ENCODE measurements at places on chromosomes 2 and 18.

DNA sequence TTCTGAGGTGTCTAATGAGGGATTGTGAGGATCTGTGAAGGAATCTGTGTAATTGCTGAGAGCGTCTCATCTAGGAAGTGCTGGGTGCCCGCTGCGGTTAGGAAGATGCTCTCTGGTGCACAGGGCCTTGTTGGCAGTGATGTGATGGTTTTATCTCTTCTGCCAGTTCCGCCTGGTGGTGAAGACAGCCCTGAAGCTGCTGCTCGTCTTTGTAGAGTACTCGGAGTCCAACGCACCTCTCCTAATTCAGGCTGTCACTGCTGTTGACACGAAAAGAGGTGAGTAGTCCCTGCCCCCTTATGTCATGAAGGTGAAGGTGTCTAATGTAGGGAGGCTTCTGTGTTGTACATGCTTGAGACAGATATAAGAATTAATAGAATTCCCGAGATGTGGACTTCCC, 234.2 kb downstream of the TPGS2 start:
- DNase-seq: no peak

GRCh38 chr2:189638301-189639006, 22.8 kb upstream of the ASNSD1 start:
- DNase-seq: no peak

GRCh38 chr2:56376699-56377665, 193.2 kb downstream of the CCDC85A start:
- no peak for DNase-seq

- no peak for DNase-seq
Measured at GRCh38 chr2:73489053-73489452, 103.4 kb downstream of the ALMS1 start.

DNA sequence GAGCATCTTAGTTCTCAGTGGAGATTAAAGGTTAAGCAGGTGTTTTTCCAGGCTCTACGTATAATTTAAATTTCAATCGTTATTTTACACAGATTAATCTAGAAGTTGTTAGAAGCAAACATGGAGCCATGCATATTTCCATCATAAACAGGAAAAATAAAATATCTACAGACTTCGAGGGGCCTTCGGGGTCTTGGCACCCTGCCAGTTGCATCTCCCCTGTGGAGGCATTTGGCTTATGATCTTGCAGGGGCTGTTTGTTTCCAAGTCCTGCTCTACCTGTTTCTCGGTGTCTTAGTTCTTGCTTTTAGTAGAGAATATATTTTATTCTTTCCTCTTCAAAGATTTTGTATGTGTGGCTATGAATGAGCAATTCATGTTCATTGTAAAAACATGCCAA, 67.2 kb upstream of the FAM136A start:
- no peak for DNase-seq

DNA sequence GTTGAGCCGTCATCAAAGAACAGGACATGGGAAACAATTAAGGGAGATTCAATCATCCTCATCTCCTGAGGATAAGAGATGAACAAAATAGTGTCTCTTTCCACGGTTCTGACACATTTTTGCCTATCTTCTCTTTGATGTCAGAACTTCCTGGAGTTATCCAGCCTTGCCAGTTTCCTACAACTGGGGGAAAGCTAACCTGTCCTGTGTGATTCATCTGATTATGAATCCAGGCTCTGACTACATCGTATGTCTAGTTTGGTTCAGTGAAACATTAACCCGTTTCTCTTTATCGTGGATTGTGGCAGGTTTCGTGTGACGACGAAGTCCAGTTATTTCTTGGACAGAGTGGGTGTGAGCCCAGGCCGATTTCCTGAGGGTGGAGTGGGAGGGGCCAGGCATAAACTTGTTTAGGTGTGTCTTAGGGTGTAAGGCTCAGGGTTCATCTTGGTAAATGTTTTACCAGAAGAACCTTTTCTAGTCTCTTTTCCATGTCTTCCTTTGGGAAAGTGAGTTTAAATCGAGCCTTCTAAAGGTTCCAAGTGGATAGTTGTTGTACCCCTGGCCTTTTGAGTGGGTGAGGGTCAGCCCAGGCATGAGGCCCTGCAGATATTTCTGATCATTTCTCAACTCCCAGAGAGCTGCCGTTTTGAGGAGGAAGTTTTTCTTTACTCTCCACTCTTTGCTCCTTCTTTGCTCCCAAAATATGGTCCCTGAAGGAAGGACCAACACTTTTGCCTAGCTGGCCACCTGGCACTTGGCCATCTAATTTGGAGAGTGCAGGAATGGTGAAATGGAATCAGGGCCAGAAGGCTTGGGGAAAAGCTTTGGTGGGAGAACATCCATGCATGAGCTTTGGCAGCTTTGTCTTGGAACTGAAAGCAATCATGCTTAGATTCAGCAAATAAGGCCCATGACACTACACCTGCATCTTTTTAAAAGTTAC, 50.4 kb upstream of the FZD5 start:
- no peak for DNase-seq

DNA sequence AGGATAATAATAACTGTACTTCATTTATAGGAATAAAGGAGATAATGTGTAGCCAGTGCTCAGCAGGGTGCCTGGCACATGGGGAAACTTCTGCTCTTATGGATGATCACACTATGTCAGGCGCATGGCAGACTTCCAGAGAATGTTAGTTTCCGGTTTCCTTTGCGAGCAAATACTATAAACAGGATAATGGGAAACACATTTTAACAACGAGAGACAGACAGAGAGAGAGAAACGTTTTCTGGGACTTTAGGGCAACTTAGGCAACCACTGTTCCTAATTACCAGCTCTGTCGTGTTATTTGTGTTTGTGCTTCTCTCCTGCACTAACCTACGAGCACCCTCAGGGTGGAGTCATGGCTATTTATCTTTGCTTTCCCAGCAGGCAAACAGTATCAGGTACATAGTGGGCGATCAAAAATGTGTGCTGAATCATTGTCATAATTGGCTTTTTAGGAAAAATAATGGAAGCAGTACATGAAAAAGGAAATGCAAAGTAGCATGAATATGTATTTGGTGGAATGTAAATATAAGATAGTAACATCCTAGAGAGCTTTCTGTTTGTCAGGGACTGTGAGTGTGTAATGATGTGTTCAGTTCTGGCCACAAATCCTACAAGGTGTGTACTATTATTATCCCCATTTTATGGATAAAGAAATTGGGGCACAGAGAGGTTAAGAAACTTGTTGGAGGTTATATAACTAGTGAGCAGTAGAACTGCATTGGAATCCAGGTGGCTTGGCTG, 36.8 kb upstream of the IGFBP2 start:
- DNase-seq: no peak

GRCh38 chr2:9212010-9212635, 5.5 kb downstream of the ASAP2 start:
- DNase-seq: no peak

- no peak for DNase-seq
Measured at GRCh38 chr2:39874236-39874635, 95.2 kb upstream of the THUMPD2 start.

DNA sequence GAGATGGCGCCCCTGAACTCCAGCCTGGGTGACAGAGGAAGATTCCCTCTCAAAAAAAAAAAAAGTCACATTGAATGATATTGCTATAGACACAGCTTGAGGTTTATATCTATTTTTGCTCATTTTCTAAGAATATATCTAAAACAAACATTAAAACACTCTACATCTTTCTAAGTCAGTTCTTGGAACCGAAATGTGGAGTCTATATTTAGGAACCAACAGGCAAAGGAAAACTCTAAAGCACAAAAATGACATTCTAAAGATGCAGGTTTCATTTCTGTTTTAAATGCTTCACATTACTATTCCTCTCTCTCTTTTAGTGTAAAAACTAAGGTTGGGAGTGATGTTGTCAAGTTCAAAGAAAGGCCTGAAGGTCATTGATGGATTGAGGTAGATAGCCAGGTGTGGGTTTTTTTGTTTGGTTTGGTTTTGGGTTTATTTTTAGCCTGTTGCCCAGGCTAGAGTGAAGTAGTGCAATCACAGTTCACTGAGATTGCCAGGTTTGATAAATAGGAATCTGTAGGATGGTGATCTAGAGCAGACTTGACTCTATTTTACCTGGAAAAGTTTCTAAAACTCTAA, 194.0 kb upstream of the RBBP8 start:
- DNase-seq: no peak

DNA sequence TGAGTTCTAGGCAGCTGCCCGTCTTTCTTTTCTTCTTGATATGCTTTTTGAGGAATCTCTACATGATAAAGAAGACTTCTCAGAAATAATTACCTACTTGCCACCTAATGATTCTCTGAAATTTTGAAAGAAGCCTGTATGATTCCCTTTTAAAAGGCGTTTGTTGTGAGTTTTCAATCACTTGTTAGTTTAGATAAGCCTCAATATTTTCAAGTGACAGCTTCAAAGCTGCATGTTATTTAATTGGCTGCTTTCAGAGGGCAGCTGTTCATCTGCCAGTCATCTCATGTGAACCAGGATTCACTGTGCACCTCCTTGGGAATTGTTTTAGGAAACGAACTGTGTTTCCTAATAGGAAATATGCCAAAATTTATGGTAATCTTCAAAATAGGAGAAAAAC, 938.1 kb downstream of the CPS1 start:
- no peak for DNase-seq

GRCh38 chr2:28152585-28153280, 239.9 kb upstream of the FOSL2 start:
- no peak for DNase-seq

DNA sequence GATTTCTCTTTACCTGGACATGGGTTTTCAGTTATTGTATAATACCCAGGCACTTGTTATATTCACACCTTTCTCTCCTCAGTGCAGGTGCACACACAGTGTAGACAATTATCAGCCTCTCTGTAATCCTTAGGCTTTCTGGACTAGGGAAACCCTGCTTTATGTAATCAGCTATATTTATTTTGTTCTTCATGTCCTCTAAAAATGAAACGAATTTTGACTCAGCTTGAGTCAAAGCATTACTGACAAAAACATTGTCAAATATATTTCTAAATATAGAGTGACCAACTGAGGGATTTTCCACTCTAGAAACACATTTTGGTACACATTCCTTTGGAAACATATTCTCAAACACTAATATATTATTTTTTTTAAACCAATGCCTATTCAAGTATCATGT, 144.8 kb upstream of the GULP1 start:
- no peak for DNase-seq

DNA sequence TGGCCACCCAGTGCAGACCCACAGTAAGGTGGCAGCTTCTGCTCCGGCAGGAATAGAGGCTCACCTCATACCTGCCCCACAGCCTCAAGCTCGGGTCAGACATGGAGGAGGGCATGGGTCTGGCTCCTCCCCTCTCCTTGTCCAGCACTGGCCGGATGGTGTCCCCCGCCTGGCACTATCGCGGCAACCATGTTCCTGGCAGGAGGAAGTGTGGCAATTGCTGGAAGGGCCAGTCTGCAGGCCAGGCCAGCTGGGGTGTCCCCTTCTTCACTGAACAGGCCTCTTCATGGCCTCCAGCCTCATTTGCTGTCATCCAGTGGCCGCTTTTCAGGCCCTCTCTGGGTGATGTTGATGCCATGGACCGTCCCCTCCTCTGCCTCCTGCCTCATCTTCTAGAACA, 41.4 kb upstream of the SMAD7 start:
- DNase-seq: no peak

DNA sequence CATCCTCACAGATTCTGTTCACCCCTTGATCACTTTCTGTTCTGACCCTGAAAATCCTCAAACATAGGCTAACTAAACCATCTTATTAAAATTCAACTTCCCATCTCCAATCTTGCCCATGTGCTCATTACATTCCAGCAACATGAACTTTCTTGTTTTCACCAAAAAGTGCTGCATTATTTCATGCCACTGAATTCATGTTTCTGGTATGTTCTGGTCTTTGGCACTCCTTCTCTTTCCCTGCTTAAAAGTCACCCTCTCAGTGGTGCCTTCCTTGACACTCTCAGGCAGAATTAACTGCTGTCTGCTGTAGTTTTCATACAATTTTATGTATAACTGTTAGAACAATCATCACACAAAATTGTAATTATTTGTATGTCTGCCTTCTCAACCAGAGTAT, 247.7 kb upstream of the RBMS1 start:
- no peak for DNase-seq

GRCh38 chr2:177429688-177430325, 37.2 kb downstream of the AGPS start:
- no peak for DNase-seq

- peak; percentile 72 for DNase-seq
Measured at GRCh38 chr2:147182260-147182659, 662.6 kb upstream of the ACVR2A start.

DNA sequence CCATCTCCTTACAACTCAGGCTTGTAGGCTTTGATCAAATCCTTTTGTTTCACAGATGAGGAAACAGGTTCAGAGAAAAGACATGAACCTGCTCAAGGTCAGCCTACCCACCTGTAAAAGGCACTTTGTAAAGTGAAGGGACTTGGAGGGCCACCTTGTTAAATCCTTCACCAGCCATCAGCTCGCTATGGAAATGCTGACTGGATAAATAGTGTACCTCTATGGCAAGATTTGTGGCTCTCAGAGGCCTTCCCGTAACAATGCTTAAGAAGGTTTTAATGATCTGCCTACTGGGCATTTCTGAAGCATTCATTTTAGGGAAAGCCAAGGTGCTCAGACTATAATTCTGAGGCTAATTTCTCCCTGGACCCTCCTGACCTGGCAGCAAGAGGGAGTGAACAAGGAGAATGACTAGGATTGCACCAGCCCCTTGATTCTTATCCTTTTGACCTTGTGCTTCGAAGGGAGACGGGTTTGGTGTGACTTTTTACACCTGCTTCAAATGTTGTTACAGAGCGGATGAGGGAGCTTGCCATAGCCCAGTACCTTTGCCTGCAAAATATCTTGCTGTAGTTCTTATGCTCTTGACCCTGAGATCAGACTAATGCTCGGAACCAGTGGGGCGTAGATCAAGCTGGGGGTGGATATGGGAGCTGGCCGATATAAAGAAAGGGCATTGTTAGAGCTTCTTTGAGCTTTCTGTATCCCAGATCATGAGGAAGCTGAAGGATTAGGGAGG, 90.9 kb upstream of the CXCR4 start:
- DNase-seq: no peak

GRCh38 chr2:146258071-146258470, 1586.8 kb upstream of the ACVR2A start:
- DNase-seq: no peak

GRCh38 chr2:164875334-164876205, 33.9 kb upstream of the COBLL1 start:
- DNase-seq: no peak

DNA sequence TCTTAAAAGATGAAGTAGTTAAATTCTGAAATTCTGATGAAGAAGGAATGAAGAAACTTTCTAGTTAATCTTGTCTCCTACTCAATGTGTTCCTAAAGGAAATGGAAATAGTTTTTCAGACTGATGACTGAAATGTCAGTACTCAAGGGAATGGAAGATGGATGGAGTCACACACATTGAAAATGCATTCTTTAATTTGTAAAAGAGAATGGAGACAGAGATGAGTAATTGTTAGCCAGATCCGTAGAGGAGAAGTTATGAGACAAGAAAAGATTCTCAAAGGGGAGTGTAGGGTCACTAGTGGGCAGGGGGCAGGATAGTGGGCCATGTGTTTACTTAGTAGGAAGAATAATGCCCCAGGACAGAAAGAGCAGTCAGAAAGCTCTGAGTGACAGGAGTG, 13.3 kb downstream of the ZSWIM2 start:
- no peak for DNase-seq

DNA sequence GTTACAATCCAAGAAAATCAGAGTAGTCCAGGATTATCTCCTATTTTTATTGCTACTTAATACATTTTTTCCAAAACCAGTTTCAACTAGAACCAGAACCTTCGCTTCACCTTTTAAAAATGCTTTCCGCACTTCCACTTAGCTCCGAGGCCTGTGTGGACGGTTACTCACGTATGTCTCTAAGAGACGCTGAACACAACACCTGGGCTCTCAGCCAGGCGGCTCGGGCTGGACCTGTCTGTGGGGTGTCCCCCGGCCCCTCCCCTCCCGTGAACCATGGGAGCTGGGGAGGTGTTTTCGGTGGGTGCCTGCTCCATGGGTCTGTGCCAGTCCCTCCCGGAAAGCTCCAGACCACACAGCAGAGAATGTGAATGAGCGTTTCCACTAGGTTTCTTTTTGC, 223.8 kb downstream of the GLI2 start:
- DNase-seq: no peak

All from activated naive CD4-positive, alpha-beta T cell treated with anti-CD3 and anti-CD28 coated beads for 36 hours (primary cell).